ENCODE measurements at places on chromosomes 4 and X. TPM values are rescaled to one million over a fixed set of nuclear protein-coding genes. Genes with fewer than 3 reads are reported as not detected.

The AMBN gene
- total RNA-seq, result not detected

The DGKK gene
- not detected for total RNA-seq

The CNKSR2 gene
- total RNA-seq, result 4.8 TPM

The SPATA18 gene
- 13.0 TPM for total RNA-seq

The FAM53A gene
- total RNA-seq, result 4.1 TPM

The OPRPN gene
- not detected for total RNA-seq
